ENCODE measurements at places on chromosomes 7 and 10. TPM values are rescaled to one million over a fixed set of nuclear protein-coding genes. Genes with fewer than 3 reads are reported as not detected.

CYP2C18 gene
- total RNA-seq = not detected

GRCh38 chr7:28955356-28955717 lies 2.8 kb downstream of the TRIL start:
- H3K4me1 ChIP-seq = no peaks in the 10 kb centered on the region
- no peak overlapping the region for H3K4me3 ChIP-seq
- no peak for DNase-seq
- peak overlapping the region; percentile 75 for H3K27ac ChIP-seq
- no peaks in the 10 kb centered on the region for H3K36me3 ChIP-seq

C10orf53 gene
- total RNA-seq = not detected

- no peaks in the 10 kb centered on the region for H3K4me1 ChIP-seq
- no peaks in the 10 kb centered on the region for H3K36me3 ChIP-seq
- H3K27me3 ChIP-seq = no peaks in the 10 kb centered on the region
- H3K27ac ChIP-seq = no peak overlapping the region
- no peak overlapping the region for H3K4me3 ChIP-seq
- no peak for DNase-seq
Observed at GRCh38 chr7:30531286-30531685, 26.7 kb upstream of the GGCT start.

GRCh38 chr10:85448716-85449115 lies 917.9 kb downstream of the GRID1 start:
- no peak overlapping the region for H3K27ac ChIP-seq
- H3K27me3 ChIP-seq = no peaks in the 10 kb centered on the region
- no peaks in the 10 kb centered on the region for H3K4me1 ChIP-seq
- H3K4me3 ChIP-seq = no peak overlapping the region
- H3K36me3 ChIP-seq = no peaks in the 10 kb centered on the region

DNA sequence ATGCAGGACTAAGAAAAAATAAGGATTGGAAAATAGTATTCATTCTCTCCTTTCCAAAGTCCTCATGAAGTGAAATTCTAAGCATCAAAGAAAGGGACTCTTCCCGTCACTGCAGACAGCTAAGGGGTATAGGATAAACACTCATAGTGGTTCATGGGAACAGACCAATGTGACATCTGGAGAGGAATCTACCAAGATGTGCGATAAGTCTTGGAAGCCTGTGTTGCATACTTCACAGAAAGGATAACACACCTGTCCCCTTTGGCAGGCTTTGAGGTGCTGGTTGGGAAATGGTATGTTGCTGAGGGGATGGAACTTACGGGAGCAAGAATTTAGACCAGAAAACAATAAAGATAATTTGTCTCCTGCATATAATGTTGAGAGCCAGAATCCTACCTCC lies 248.1 kb downstream of the ARHGAP21 start:
- DNase-seq = no peak
- H3K4me3 ChIP-seq = no peak overlapping the region
- no peaks in the 10 kb centered on the region for H3K27me3 ChIP-seq
- no peaks in the 10 kb centered on the region for H3K36me3 ChIP-seq

CRYGN gene
- total RNA-seq = 2.4 TPM

GRCh38 chr7:134287916-134288659 lies 28.6 kb downstream of the SLC35B4 start:
- H3K4me3 ChIP-seq = no peak overlapping the region
- no peak overlapping the region for H3K27ac ChIP-seq
- no peak for DNase-seq
- H3K36me3 ChIP-seq = no peaks in the 10 kb centered on the region

- no peaks in the 10 kb centered on the region for H3K36me3 ChIP-seq
- H3K27me3 ChIP-seq = no peaks in the 10 kb centered on the region
- no peak overlapping the region for H3K4me3 ChIP-seq
- H3K4me1 ChIP-seq = no peaks in the 10 kb centered on the region
Observed at GRCh38 chr10:47405857-47406547, 21.9 kb upstream of the ZNF488 start.

GRCh38 chr10:97534746-97535367 lies 36.1 kb downstream of the UBTD1 start:
- H3K36me3 ChIP-seq = no peaks in the 10 kb centered on the region
- H3K27me3 ChIP-seq = no peaks in the 10 kb centered on the region
- H3K4me3 ChIP-seq = no peak overlapping the region
- DNase-seq = no peak

Measured in uterus (tissue), 4 donors.